Myocyte (in vitro differentiated cells): ENCODE measurements at places on chromosomes 7 and 10. TPM values are rescaled to one million over a fixed set of nuclear protein-coding genes. Genes with fewer than 3 reads are reported as not detected.

The LLCFC1 gene
- total RNA-seq, result not detected in 2 replicates

The KRIT1 gene
- total RNA-seq, result 59.2 and 60.4 TPM in 2 replicates

The SKAP2 gene
- 43.3 and 48.1 TPM in 2 replicates for total RNA-seq

The GPR26 gene
- total RNA-seq, result not detected in 2 replicates

The SUV39H2 gene
- 8.8 and 10.3 TPM in 2 replicates for total RNA-seq

The LRRC61 gene
- total RNA-seq, result not detected in 2 replicates

The ZNF804B gene
- total RNA-seq, result not detected in 2 replicates

The NOBOX gene
- total RNA-seq, result not detected in 2 replicates

The EEPD1 gene
- total RNA-seq, result 4.3 and 5.6 TPM in 2 replicates

The MEOX2 gene
- 2.1 and 2.3 TPM in 2 replicates for total RNA-seq

The FERD3L gene
- total RNA-seq, result not detected in 2 replicates

The ADCY1 gene
- total RNA-seq, result 0.40 and 0.62 TPM in 2 replicates

The KAZALD1 gene
- 34.7 and 37.5 TPM in 2 replicates for total RNA-seq

The CRPPA gene
- total RNA-seq, result 6.1 and 13.1 TPM in 2 replicates

The BLVRA gene
- 37.8 and 42.2 TPM in 2 replicates for total RNA-seq

The RHBDD2 gene
- total RNA-seq, result 83.4 and 107 TPM in 2 replicates

The GBF1 gene
- total RNA-seq, result 62.8 and 63.6 TPM in 2 replicates

The ECHDC3 gene
- 1.3 and 2.4 TPM in 2 replicates for total RNA-seq

The PPP1R3C gene
- total RNA-seq, result 136 and 154 TPM in 2 replicates

The GBX1 gene
- not detected in 2 replicates for total RNA-seq

The KCNIP2 gene
- 0.45 and 0.83 TPM in 2 replicates for total RNA-seq

The SCART1 gene
- 0.83 and 1.4 TPM in 2 replicates for total RNA-seq

The CCDC146 gene
- 2.3 and 3.4 TPM in 2 replicates for total RNA-seq

The SH2D4B gene
- not detected in 2 replicates for total RNA-seq

The TMEM139 gene
- total RNA-seq, result 0.29 TPM in 1 of 2 replicates, not detected in the other

The MUC12 gene
- total RNA-seq, result not detected in 2 replicates

The DIP2C gene
- 28.7 and 31.9 TPM in 2 replicates for total RNA-seq

The EZH2 gene
- 6.5 and 7.6 TPM in 2 replicates for total RNA-seq

The ACHE gene
- total RNA-seq, result 51.0 and 84.4 TPM in 2 replicates

The PRSS37 gene
- total RNA-seq, result not detected in 2 replicates

The RBP3 gene
- not detected in 2 replicates for total RNA-seq

The C10orf62 gene
- total RNA-seq, result 0.62 TPM in 1 of 2 replicates, not detected in the other

The MSS51 gene
- total RNA-seq, result 6.6 and 8.1 TPM in 2 replicates

The LMOD2 gene
- total RNA-seq, result 125 and 182 TPM in 2 replicates

The GNAT3 gene
- total RNA-seq, result not detected in 2 replicates

The KLLN gene
- total RNA-seq, result 1.0 and 1.2 TPM in 2 replicates

The TCAF2 gene
- 1.7 and 6.7 TPM in 2 replicates for total RNA-seq

The OPN1SW gene
- total RNA-seq, result 2.8 and 3.4 TPM in 2 replicates

The CYP2C9 gene
- not detected in 2 replicates for total RNA-seq

The UCN3 gene
- total RNA-seq, result not detected in 2 replicates
